ENCODE measurements at places on chromosomes 5 and 9.

DNA sequence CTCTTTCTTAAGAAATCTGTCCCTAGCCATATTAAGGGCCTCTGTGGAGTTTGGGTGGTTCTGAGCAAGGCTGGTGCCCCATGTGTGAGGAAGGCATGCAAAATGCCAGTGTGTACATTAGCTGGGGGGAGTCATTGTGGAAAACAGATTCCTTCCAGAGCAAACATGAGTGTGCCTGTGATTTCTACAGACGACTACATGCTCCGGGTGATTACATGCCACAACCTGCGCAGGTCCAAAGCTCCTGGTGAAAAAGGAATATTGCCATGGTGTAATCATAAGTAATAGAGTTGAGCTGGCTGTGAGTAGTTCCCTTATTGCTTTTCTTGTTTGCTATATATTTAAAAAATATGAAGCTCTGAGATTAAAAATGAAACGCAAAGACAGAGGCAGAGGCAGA lies 102.1 kb downstream of the ACER2 start:
- no peak for DNase-seq

DNA sequence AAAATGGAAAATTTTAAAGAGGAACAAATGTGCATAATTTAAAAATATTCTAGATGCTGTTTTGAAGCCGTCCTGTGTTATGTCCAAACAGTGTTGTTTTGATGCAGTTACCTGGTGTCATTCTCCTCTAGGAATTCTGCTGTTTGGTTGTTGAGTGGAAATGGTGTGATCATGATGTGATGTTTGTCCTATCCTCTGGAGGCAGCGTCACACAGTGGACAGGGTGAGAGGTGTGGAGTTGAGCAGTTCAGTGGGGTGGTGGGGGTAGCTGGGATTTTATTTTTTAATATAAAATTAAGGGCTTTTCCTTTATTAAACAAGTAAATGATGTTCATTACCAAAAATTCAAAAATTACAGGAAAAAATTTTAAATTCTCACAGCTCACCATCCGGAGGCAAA lies 31.2 kb downstream of the PRDM6 start:
- DNase-seq, result no peak

GRCh38 chr5:179309751-179310320 lies 35.4 kb downstream of the ADAMTS2 start:
- no peak for DNase-seq

GRCh38 chr9:113471566-113471965 lies 8.0 kb downstream of the RGS3 start:
- no peak for DNase-seq

- no peak for DNase-seq
Measured at GRCh38 chr5:160479926-160480325, 58.3 kb downstream of the PTTG1 start.

Measured in stimulated activated CD8-positive, alpha-beta memory T cell treated with anti-CD3 and anti-CD28 coated beads, Interleukin-15, amount 100 ng/mL, for 4 hours (primary cell).